Activated CD4-positive, alpha-beta T cell treated with anti-CD3 and anti-CD28 coated beads, Interleukin-2, amount 50 U/mL, for 48 hours (primary cell): ENCODE measurements at places on chromosomes 3 and 15.
A peak's percentile ranks its signal among the peaks of the same experiment; 100 is the strongest.

GRCh38 chr15:29093696-29094343 lies 175.8 kb downstream of the NSMCE3 start:
- DNase-seq = no peak

DNA sequence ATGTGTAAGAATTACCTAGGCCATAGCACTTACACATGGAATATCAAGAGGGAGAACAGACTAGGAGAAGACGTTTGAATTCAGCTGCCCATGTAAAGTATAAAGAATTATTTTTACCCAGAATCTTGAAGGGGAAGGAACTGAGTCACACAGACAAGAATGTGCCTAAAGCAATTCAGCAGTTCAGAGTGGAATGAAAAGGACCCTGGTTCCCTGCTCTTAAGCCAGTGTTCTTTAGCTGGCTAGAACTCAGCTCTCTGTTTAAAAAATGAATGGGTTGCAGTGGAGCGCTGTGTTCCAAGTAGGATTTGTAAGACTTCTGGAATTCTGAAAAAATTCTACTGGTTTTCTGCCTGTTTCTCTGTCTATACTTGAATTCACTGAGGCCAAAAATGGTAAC lies 440.2 kb downstream of the LPP start:
- DNase-seq = no peak

DNA sequence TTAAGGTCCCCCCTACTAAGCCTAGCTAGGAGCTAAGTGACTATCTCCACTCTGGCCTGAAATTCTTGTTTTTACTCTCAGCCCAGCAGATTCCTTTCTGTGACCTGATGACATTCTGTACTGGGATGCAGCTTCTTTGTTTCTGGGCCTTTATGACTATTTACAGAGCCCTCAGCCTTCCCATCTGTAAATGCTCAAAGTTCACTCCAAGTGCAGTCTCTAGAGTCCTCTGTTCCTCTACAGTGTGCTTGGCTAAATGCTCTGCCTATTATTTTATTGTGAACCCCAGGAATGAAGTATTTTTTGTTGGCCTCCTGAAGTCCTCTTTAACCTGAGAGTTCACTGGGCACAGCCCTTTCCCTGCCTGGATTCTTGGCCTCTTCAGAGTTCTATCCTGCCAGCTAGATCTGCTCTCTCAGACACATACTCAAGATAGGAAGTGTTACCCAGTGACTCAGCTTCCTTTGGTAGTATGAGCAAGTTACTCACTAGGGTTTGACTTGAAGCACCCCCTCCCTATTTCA lies 278.1 kb upstream of the P2RY1 start:
- DNase-seq = no peak

DNA sequence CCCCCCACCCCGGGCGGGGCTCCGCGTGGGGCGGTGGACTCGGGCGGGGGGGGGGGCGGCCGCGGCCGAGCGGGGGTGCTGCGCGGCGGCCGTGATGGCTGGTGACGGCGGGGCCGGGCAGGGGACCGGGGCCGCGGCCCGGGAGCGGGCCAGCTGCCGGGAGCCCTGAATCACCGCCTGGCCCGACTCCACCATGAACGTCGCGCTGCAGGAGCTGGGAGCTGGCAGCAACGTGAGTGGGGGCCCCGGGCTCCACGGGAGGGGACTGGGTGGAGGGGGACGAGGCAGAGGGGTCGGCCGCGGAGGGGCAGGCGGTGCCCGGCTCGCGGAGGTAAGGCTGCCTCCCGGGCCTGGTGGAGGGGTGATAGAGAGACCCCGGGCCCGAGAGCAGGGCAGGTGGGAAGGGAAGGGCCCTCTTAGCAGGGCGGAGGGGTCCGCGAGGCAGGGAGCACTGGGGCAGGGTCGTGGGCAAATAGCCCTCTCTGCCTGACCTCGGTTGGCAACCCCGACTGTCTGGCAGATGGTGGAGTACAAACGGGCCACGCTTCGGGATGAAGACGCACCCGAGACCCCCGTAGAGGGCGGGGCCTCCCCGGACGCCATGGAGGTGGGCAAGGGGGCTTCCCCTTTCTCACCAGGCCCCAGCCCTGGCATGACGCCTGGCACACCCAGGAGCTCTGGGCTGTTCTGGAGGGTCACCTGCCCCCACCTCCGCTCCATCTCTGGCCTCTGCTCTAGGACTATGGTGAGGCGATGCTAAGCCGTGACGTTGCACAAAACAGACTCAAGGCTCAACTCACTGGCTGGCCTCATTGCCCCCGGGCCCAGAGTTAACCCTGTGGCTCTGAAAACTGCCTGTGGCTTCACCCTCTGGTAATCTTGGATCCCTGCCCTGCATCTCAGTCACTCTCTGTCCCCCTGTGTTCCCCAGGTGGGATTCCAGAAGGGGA lies at the start of gene ECE2:
ECE2 (plus strand) TSS at position 62 of the 950 bp plus-strand sequence; CDS start at position 194, 132 bp downstream.
- no peak for DNase-seq

GRCh38 chr15:41811432-41812195 lies 16.3 kb upstream of the JMJD7 start:
- DNase-seq = peak; percentile 83

GRCh38 chr3:174483254-174483653 lies 375.9 kb upstream of the NAALADL2 start:
- no peak for DNase-seq

- DNase-seq = no peak
Observed at GRCh38 chr3:108447096-108447847, 63.1 kb downstream of the MYH15 start.
